Activated B cell treated with CpG ODN at 0.5 μM for 24 hours (primary cell): ENCODE measurements at places on chromosomes 2 and 18. TPM values are rescaled to one million over a fixed set of nuclear protein-coding genes. Genes with fewer than 3 reads are reported as not detected.

The ASPRV1 gene
- 0.47 and 0.56 TPM in 2 replicates for total RNA-seq

GRCh38 chr2:224165901-224166319, 126.8 kb upstream of the SERPINE2 start:
- DNase-seq, result no peak

The HADHB gene
- total RNA-seq, result 62.4 and 65.6 TPM in 2 replicates

The MFF gene
- total RNA-seq, result 66.4 and 78.9 TPM in 2 replicates

DNA sequence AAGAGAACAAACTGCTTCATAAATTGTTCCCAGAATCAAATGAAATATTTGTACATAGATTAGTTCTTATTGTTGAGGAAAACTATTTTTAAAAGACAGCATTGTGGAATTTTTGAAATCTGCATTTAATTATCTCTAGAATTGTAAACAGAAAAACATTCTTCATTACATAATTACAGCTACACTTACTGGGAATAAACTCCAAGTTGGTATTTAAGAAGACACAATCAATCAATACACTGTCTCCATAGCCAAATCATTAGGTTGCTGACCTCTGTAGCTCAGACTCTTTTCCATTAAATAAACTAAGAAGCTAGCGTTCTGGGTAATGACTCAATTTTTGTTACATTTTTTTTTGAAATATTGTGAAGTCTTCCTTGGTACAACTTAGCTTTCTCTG, 70.2 kb upstream of the PIEZO2 start:
- DNase-seq, result no peak

The REG1A gene
- total RNA-seq, result not detected in 2 replicates

- DNase-seq, result no peak
Measured at GRCh38 chr2:40716879-40717278, 265.0 kb upstream of the SLC8A1 start.

DNA sequence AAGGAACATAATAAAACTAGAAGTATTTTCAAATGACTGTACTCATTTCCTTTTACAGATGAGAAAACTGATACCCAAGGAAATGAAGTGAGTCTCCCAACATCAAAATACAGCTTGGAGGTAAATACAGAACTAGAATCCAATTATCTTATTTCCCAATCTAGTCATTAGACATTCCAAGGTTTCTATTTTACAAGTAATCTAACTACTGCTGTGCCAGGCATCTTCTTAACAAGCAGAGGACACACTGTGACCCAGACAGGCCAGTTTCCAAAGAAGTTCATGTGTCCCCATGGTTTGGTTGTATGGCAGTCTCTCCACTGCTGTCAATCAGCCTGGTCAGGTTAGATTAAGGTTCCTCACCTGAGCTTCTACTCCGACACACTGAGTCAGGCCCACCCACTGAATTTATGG, 143.5 kb downstream of the THADA start:
- no peak for DNase-seq

DNA sequence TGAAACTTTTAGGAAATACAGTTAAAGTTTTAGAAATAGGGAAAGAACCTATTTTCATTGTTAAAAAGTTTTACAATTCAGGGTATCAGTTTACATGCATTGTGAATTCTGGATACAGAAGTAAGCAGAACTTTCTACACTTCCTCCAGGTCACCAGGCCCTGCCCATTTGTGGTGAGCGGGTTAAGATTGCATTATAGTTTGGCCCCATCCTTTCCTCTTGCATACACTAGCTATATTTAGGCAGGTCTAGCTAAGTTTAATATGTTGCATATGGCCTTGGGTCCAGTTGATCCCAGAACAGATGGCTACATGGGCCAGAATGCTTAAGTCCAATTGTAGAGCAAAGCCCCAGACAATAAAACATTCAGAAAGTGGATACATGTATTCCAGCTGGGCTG, 4.8 kb downstream of the VWA3B start:
- DNase-seq, result no peak

- DNase-seq, result no peak
Measured at GRCh38 chr2:48480526-48480925, 49.4 kb upstream of the STON1 start.

- DNase-seq, result no peak
Measured at GRCh38 chr18:24877546-24877945, 417.1 kb downstream of the HRH4 start.
